ENCODE measurements at places on chromosomes 11 and 22.
A peak's percentile ranks its signal among the peaks of the same experiment; 100 is the strongest.

- no peak for DNase-seq
Measured at GRCh38 chr11:3245071-3245470, 12.9 kb upstream of the MRGPRE start.

DNA sequence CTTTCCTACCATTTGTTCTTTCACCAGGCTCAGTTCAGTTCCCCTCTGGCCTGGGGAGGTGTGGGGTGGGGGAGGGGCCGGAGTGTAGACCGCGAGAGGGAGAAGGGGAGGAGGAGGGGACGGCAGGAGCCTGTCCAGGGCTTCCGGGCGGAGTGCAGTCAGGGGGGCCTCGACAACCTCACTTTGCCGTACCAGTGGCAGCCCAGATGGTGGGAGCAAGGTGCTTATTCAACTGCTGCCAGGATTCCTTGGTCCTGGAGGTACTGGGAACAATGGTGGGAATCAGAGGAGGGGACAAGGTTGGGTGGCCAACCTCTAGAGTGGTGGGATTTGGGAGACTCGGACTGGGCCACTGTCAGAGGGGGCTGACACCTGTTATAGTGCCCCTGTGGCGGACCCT, 1.2 kb downstream of the BACE1 start:
- DNase-seq: no peak

GRCh38 chr11:44608991-44609782, 43.7 kb downstream of the CD82 start:
- no peak for DNase-seq

GRCh38 chr22:19714312-19715187, at the start of gene SEPTIN5:
SEPTIN5 (plus strand) TSS chr22:19714503; CDS start chr22:19714589, 86 bp downstream.
- peak; percentile 31 for DNase-seq

- DNase-seq: no peak
Measured at GRCh38 chr11:86993031-86993430, 37.8 kb upstream of the FZD4 start.

- peak; percentile 45 for DNase-seq
Measured at GRCh38 chr11:20397281-20397680, 9.8 kb downstream of the PRMT3 start.

DNA sequence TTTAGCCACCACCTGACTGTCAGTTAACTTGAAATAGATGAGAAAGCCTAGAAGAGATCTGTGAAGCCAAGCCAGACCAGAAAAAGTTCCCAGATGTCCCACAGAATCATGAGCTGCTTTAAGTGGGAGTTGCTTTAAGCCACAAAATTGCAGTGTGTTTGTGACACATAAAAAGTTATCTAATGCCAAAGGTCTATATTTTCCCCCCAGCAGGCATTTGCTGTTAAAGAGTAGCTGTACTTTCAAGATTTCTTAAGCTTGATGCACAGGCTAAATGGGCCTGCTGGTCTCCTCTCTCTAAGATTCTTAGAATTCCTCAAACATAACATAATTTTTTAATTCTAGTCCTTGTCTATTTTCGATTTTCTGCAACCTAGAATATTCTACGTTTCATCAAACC, 825.7 kb downstream of the FAM181B start:
- DNase-seq: no peak
